ENCODE measurements at places on chromosomes 7 and 10.

DNA sequence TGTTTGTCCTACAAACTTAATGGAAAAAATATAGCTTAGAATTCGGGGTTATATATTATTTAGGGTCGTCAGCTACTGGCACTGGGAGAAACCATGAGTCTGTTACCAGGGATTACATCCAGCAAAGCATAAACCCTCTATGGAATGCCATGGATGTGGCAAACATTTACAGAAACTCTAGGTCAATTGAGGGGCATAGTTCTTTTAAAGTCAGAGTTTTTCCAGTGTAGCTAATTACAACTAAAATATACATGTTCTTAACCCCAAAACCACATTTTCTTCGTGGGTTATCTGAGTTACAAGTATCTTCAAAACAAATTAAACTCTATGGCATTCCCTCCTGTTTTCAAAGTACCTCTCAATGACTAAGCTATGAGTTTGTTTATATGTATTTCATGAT is 99.3 kb upstream of the THSD7A start:
- DNase-seq: no peak

DNA sequence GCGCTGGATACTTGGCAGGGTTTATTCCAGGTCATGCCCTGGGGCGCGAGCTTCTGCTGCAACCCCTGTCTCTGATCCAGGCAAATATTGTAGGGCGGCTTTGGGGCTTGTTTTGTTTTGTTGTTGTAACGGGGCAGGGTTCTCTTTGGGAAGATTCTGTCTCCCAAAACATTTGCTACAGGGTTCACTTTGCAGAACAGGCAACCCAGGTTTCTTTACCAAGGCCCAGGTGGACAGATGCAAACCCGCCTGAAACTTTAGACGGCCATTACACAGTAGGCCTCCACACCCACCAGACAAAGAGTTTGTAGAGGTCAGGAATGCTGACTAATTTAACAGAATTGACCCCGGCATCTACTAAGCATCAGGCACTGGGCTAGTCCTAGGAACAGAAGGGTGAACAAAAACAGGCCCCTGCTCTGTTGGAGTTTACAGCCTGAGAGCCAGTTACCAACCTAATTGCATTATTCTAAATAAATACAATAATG is 567 bp upstream of the CDCA7L start:
- no peak for DNase-seq

GRCh38 chr7:134686786-134687185 is 40.1 kb downstream of the BPGM start:
- no peak for DNase-seq

DNA sequence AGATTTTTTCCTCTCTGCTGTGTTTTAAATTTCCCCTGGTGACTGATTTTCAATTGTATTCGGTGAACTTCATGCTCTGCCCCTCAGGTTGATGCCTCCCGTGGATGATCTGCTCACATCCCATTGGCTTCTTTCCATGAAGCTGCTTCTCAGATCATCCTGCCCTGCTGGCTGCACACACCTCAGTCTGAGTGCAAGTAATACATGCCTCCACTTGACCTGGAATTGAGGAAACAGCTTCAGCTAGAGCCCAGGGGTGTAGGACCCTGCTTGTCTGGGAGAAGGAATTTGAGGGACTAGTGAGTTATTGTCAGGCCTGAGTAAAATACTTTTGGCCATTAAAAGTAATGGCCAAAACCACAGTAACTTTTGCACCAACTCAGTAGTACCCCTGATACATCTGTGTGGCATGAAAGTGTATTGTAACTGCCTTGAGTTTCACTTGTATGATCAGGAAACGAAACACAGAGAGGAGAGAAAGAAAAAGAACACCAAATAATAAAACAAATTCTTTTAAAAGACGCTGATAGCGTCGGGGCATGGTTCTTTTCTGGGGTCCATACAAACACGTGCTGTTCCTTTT is 49.4 kb downstream of the SPAM1 start:
- DNase-seq: no peak

- no peak for DNase-seq
Observed at GRCh38 chr10:11235771-11236170, 218.1 kb downstream of the CELF2 start.

DNA sequence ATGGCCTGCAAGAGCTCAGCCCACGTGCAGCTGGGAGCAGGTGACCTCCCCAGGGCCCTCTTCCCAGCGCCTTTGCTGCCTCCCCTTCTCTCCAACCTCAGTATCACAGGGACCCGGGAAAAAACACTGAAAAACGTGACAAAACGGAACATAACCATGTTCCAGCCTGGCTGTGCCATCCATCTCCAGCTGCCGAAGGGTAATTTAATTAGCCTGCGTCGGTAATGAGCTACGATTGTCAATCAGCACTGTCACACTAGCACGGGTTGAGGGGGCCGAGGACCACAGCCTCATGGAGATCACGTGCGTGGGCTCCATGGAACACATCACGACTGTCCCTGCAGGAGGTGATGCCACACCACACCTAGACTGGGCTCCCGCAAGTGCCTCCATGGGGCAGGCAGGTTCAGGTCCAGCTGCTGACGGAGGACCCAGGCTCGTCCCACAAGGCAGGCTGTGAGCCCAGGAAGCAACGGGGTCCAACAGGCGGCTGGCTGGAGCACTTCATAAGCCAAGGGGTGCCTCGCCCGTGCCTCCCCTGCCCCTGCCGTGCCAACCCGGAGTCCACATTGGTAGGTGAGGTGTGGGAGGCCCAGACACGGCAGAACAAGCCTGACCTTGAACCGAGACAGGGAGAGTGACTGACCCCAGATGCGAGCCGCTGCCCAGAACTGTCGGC is 199.5 kb downstream of the ELFN1 start:
- no peak for DNase-seq

GRCh38 chr10:49325131-49325915 is 26.4 kb downstream of the C10orf71 start:
- no peak for DNase-seq

- DNase-seq: no peak
Observed at GRCh38 chr10:22643775-22644174, 70.6 kb downstream of the PIP4K2A start.

GRCh38 chr7:79091661-79092060 is 361.8 kb downstream of the MAGI2 start:
- no peak for DNase-seq

DNA sequence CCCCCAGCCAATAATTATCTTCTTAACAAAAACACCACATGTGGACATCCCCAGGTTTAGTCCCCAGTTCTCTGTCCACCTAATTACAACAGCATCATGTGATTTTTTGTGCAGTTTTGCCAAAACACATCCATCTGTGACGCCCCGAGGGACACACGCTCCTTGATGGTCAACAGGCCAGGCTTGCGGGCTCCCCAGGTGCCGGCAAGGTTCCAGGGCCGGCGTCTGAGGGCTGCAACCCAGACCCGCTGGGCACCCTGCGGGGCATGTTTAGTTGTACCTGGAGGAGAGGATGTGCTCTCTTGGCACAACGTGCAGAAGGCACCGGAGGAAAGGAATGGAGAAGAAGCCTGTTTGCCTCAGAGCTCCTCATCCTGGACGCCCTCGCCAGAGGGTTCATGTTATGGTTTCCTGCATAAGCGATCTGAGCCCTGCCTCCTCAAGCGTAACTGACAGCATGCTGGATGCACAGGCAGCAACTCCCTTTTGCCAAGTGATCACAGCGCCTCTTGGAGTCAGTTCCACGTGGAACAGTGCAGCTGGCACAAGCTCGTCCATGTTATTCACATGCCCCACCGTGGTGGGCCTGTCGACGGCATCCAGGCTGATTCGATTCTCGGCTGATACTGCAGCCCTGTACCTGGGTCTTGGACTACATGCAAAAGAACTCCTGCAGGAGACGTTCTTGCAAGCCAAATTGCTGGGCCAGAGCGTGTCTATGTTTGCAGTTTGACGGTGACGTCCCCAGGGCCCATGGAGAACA is 41.6 kb downstream of the JAKMIP3 start:
- DNase-seq: no peak

DNA sequence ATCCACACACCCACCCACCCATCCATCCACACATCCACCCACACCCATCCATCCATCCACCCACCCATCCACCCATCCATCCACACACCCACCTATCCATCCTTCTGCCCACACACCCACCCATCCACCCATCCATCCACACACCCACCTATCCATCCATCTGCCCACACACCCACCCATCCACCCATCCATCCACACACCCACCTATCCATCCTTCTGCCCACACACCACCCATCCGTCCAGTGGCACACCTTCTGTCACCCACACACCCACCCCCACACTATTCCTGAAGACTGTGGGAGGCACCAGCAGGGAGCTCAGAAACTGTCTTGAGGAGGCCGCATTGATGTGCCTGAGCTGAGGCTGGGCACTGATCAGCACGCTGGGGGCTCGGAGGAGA is 9.1 kb downstream of the TECPR1 start:
- DNase-seq: no peak

- peak; percentile 30 for DNase-seq
Observed at GRCh38 chr10:17850501-17850900, 41.4 kb downstream of the MRC1 start.

DNA sequence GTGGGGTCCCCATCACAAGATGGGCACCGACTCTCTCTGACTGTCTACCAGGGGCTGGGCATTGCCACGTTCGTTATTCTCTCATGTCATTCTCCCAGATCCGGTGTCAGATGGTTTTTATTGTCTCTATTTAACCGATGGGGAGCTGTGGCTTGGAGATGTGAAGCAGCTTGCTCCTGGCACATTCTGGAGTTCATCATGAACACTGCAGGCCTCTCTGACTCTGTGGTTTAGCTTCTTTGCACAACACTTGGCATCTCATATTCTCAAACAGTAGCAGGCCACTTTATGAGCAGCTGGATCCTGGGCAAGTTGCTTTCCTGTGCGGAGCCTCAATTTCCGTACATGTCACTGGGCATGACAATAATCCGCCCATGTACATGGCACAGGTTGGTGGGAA is 119.9 kb downstream of the LRRC18 start:
- no peak for DNase-seq

- DNase-seq: no peak
Observed at GRCh38 chr7:22851145-22851544, 28.5 kb upstream of the TOMM7 start.

GRCh38 chr10:129184196-129184595 is 282.8 kb upstream of the MGMT start:
- DNase-seq: no peak

DNA sequence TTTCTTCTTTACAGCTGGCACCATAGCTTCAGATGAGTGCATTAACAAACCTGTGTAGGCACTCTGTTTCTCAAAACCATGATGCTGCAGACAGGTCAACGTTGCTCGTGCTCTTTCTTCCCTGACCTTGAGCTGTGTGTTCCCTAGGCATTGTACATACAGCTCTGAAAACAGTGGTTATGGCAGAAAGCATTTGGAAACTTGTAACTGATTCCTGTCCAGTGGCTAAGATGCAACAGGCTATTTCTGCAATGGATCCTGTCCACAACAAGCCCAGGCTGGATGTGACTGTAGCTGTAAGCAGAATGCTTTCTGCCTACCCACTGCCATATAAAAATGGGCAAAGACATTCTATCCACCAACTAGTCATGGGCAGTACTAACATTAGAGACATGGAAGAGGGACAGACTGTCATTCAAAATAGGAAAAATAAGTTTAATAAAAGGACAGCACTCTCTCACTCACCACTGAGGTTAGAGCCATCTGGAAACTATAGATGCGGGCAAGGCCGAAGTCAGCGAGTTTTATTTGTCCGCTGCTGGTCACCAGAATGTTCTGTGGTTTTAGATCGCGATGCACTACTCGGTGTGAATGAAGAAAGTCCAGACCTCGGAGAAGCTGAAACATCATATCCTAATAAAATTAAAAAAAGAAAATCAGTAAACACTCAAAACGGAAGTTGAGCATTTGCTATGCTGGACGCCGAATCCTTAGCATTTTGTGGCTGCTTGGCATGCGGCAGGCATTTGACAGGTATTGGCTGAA is 111.0 kb downstream of the CDK6 start:
- no peak for DNase-seq

DNA sequence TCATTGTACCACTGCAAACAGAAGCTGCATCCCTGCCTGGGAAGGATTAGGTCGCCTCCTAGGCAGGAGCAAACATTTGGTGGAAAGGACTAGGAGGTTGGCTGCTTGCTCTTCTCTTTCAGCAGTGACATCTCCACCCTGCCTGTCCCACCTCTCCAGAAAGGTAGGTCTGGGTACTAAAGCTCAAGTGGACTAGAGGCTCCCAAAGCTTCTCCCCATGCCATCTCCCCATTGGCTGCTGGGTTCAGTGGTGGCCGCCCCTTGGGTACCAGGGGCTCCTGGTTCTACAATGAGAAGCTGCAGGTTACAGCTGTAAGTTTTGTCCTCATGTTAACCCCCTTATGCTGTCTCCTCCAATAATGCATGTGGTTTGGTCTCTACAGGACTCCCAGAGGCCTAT is 180.7 kb upstream of the MKI67 start:
- DNase-seq: no peak

GRCh38 chr10:118213436-118213835 is 128.7 kb downstream of the FAM204A start:
- DNase-seq: no peak

DNA sequence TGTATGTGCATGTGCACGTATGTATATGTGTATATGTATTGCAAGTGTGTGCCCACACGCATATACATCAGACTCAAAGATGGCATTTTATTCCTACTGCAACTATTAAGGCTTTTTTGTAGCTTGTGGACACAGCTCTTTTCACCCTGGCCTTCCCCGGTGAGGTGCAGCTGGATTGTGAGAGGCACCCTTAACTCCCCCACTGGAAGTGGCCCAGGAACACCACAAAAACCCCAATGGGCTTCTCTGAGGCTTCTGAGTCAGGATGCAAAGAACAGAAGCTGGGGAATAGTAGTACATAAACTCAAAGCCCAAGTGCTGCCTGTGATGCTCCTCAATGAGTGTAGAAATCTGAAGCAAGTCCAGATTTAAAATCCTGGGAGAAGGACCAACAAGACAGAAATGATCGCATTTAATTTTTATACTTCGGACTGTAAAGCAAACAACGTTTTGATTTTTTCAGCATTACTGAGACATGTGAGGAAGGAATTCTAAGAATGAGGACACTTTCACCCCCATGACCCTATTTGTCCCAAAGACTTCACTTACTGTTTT is 369.2 kb upstream of the MGMT start:
- DNase-seq: no peak

DNA sequence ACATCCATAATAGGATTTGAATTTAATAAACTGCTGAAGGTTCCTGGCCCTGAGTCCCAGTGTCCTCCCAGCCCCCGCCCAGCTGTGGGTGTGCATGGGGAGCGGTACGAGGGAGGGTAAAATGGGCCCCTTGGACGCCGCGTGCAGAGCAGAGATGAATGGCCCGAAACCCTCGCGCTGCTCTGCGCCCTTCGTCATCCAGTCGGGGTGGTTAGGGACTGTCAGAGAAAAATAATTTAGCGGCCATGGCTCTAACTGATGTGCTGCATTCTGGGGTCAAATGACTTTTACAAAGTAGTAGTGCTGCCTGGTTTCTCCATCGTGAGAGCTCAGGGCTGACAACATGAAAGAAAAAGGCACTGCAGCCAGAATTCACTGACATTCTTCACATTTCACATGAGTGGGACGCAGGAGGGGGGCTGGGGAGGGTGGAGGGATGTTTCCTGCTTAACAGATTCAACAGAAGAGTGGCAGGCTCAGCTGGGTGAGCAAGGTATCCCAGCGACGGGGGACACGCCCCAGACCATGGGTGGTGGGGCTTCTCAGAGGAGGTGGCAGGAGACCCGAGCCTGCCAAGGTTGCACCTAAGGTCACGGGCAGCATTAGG is 304.5 kb downstream of the WDR37 start:
- DNase-seq: no peak

GRCh38 chr10:119896937-119897770 is 4.6 kb downstream of the SEC23IP start:
- DNase-seq: no peak

Data from NCI-H1105 treated with DMSO at 0.1 percent for 48 hours (cell line).